ACHN (cell line): ENCODE measurements at places on chromosomes 4 and X.

- DNase-seq: peak; percentile 35
These were observed 3.4 kb downstream of the AIFM1 start for GRCh38 chrX:130162094-130162735.

DNA sequence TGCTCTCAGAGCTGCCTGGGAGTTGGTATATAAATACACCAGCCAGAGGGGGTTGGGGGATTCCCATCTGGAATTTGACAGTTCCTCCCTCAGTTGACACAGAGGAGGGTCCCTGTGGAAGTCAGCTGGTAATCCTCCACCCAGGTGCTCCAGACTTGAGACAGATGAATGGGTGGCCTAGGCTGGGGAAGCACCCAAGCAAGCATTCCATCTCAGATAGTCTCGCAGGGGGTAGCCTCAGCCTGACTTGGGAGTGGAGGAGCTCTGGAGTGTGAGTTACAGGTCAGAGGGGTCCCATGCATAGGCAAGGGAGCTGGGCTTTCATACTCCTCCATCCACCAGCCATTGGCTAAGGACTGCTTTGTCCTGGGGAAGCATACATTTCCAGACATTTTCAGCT is 229.3 kb upstream of the BCOR start:
- no peak for DNase-seq

DNA sequence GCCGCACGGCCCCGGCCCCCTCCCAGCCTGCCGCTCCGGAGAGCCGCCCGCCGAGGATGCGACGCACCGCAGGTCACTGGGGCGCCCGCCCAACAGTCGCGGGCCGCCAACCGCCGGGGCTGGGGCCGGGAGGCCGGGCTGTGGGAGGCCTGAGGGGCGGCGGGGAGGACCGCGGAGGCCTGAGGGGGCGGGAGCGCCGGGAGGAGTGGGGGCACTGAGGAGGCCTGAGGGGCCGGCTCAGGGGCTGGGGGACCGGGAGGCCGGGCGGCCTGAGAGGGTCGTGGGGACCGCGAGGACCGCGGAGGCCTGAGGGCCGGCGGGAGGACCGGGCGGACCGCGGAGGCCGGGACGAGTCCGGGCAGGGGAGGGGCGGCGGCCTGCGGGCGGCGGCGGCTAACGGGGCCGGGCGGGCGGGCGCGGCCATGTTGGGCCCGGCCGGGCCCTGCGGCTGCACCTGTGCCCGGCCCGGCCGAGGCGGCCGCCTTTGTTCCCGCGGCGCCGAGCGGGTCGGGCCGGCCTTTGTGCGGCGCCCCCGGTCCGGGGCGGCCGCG is 353 bp downstream of the NSD2 start:
- peak; percentile 34 for DNase-seq

- DNase-seq: no peak
These were observed 88.6 kb downstream of the GSTCD start for GRCh38 chr4:105797225-105797624.

DNA sequence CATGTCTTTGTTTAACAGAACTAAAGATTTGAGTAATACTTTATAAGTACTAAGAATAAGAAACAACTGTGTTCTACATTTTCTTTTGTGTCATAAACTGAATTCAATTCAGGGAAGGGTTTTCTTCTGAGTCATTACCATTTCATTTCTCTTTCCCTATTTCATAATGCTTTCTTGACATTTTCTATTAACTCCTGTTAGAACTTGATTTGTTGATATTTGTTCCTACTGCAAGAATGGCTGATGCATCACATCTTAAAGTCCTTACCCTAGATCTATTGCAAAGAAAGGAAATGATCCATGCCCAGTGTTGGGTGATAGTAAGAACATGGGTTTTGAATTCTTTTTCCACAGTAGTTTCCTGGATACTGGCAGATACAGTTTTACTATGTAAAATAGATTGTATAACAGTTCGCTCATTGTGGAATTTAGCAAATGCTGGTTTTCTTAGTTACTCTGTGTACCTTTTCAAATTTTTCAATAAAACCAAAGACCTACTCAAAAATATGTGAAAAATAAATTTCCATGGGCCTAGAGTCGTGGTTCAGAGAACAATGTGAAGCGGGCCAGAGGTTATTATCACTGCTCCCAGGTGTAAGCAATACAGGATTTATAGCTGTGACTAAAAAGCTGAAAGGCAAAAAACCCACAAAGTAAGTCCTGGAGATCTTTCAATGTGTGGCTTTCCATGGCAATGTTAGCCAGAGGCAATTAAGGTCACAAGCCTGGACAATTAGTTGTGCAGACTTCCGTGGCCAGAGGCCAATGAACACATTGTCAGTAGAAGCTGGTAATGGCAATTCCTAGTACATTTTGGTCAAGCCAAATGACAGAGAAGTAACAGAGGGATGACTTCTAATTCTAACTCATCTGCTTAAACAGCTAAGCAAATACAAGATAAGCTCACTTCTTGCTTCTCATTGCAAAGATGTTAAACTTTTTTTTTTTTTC is 127.3 kb upstream of the FAT4 start:
- DNase-seq: no peak

- DNase-seq: no peak
These were observed 1.1 kb downstream of the MORF4L2 start for GRCh38 chrX:103685396-103685795.

GRCh38 chrX:38754102-38754790 is 47.0 kb upstream of the MID1IP1 start:
- DNase-seq: peak; percentile 20

- DNase-seq: peak; percentile 62
These were observed 13.4 kb upstream of the SRPX start for GRCh38 chrX:38233891-38234667.

- no peak for DNase-seq
These were observed 170.4 kb upstream of the FGF16 start for GRCh38 chrX:77276742-77277141.

- DNase-seq: no peak
These were observed 188.3 kb downstream of the SH3BGRL start for GRCh38 chrX:81390237-81390636.
